ENCODE measurements at places on chromosomes 12 and 14.
A peak's percentile ranks its signal among the peaks of the same experiment; 100 is the strongest.

DNA sequence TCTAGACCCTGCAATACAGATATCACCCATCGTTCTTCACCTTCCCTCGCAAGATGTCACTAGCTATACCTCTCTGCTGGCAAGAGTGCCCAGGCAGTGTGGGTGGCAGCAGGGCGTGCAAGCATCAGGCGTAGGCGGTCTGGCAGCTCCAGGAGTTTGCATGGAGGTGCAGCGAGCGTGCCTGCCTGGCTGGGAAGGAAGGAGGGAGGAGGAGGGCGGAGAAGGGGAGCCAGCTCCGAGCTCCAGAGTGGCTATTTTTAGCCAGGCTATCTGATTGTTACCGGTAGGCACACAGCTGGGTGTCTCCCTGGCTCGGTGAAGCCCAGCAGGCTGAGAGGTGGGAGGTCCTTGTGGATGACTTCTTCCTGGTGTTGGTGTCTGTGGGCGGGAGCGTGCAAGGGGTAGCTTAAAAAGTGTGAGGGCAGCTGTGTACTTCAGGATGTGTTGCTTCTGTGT is 6.2 kb downstream of the FOXJ2 start:
- no peak for DNase-seq

- DNase-seq: no peak
Observed at GRCh38 chr14:101241807-101242278, 319.5 kb upstream of the DIO3 start.

GRCh38 chr12:18683327-18684013 is 54.3 kb downstream of the PLCZ1 start:
- no peak for DNase-seq

- no peak for DNase-seq
Observed at GRCh38 chr12:122513660-122514059, 12.9 kb upstream of the ZCCHC8 start.

DNA sequence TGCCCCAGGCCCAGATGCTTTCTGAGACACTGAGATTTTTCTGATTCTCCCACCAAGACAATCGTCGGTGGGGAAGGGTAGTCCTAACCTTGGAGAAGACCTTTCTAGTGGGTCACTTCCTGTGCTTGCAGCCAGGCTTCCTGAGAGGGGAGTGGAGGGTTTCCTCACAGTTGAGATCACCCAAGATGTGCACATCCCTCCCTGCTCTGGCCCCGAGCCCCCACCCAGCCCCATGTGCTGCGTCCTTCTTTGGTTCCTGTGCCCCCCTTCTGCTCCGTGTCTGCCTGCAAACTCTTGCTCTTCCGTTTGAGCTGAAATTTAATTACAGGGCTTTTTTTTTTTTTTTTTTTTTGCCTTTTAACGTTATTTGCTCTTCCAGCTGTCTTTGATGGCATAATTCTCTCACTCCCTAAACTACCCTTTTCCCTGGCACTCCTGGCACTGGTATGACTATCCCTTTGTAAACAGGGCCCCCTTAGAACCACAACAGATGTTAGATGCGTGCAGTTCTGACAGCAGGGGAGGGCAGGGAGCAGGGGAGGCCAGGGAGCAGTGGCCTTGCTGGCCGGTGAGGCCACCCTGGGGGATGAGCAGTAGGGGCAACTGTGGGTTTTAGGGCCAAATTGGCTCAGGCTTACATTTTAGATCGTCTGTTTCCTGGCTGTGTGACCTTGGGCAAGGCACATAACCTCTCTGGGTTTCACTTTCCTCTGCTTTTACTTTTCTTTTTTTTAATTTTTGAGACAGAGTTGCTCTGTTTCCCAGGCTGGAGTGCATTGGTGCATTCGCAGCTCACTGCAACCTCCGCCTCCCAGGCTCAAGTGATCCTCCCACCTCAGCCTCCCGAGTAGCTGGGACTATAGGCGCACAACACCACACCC is 144.5 kb downstream of the PHETA1 start:
- no peak for DNase-seq

- DNase-seq: no peak
Observed at GRCh38 chr12:101935890-101936746, 58.7 kb downstream of the DRAM1 start.

DNA sequence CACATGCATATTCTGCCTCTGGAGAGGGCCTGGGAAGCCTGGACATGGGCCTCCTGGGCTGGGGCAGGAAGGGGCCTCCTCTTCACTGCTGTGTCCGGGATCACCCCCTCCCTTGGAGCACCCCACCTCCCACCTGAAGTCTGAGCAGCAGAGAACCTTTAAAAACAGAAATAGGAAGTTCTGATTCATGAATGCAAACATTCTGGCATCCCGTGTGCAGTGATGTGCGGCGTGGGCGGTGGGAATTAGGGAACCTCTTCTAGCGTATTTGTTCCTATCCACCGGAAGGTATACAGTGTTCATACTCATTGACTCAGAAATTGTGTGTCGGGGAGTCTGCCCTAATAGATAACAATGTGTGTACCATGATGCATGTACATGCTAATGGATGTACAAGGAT is 46.2 kb downstream of the C14orf132 start:
- no peak for DNase-seq

DNA sequence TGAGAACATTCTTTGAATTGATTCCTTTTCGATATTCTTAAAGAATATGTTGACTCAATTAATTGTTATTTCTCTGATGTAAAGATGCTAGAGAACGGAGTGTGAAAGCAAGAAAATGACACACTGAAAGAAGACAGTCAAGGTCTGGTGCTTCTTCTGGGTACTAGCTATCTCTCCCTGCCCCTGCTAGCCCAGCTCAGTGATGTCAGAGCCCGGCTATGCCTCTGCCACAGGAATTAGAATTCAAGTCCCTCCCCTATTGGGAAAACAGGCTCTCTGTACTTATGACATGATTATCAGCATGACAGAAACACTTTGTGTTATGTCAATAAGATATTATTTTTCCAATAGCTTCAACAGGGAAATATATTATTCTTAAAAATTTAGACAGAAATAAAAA is 252.4 kb downstream of the KCNC2 start:
- DNase-seq: no peak

- DNase-seq: no peak
Observed at GRCh38 chr14:100223332-100224201, 15.4 kb upstream of the YY1 start.

DNA sequence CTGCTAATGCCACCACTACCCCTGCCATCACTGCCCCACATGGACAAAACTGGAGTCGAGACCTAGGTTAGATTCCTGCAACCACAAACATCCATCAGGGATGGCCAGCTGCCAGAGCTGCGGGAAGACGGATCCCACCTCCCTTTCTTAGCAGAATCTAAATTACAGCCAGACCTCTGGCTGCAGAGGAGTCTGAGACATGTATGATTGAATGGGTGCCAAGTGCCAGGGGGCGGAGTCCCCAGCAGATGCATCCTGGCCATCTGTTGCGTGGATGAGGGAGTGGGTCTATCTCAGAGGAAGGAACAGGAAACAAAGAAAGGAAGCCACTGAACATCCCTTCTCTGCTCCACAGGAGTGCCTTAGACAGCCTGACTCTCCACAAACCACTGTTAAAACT is 7.1 kb upstream of the OAS2 start:
- DNase-seq: no peak

DNA sequence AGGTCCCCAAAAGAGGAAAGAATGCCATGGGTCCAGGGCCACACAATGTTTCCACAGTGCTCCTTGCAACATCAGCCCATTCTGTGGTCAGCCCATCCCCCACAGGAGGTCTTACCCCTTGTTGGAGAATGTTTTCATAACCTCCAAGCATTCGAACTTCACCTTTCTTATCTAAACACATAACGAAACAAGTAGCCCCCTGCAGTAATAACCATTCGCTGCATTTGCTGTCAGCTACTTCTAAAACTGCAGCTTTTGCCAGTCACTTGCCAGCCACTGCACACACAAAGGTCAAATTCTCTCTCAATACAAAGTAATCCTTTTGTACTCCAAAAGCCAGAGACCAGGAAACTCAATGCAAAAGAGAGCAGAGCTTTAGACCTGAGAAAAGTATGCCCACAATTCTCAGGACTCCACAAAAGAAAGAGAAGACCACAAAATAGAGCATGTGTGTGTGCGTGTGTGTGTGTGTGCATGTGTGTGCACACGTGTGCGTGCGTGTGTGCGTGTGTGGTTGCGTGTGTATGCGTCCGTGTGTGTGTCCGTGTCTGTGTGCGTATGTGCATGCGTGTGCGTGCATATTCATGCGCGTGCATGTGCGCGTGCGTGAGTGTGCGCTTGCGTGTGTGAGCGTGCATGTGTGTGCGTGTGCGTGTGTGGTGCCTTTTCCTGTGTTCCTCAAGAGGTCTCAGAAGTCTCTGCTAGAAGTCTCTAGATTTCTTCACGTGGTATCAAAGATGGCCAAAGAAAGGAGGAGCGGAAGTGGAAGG is 31.7 kb upstream of the NINJ2 start:
- peak; percentile 61 for DNase-seq

- DNase-seq: peak; percentile 4
Observed at GRCh38 chr14:31926123-31926522, 151.0 kb upstream of the ARHGAP5 start.

DNA sequence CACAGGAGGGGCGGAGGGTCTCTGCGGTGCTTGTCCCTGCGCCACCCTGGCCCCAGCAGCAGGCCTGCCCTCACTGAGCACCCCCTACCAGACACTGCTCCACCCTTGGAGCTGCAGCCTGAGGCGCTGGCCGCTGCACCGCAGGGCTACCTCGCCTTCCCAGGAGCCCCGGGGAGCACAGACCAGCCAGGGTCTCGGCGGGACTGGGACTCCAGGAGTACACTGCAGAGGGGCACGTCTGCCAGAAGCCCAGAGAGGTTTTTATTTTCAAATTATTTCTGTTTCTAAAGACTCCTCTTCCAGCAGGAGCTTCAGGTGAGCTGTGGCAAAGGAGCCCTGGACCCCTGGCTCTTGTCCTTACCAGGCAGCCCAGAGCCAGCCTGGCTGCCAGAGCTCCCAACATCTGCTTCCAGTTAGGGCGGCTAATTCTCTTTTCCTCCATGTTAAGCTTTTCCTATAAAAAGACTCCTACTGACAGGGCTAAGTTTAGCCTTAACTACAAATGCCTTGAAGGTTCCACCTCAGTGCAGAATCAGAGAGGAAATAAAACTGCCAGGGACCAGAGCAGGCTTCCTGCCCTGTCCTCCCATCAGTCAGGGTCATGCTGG is 26.4 kb downstream of the DEGS2 start:
- DNase-seq: no peak

GRCh38 chr14:22796087-22796707 is 19.0 kb downstream of the SLC7A7 start:
- no peak for DNase-seq

- no peak for DNase-seq
Observed at GRCh38 chr14:81516986-81517797, 16.5 kb downstream of the SEL1L start.

GRCh38 chr12:43750814-43751213 is 7.8 kb downstream of the PUS7L start:
- DNase-seq: no peak

DNA sequence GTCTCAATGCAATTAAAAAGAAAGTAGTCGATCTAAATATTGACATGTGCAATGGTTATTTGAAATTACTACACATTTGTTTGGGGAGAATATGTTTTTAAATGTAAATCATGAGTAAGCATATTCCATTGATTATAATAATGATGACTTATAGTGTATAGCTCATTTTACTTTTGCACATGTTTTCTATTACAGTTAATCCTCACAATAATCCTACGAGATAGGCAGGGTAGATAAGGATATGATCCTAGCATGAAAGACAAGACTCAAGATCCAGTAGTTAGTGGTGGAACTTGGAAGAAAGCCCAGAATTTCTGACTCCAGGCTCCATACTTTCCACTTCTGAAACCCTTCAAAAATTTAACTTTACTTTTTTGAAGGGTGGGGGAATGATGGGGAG is 94.0 kb downstream of the NAV3 start:
- no peak for DNase-seq

- DNase-seq: peak; percentile 83
Observed at GRCh38 chr14:99035268-99035667, 236.7 kb downstream of the BCL11B start.

DNA sequence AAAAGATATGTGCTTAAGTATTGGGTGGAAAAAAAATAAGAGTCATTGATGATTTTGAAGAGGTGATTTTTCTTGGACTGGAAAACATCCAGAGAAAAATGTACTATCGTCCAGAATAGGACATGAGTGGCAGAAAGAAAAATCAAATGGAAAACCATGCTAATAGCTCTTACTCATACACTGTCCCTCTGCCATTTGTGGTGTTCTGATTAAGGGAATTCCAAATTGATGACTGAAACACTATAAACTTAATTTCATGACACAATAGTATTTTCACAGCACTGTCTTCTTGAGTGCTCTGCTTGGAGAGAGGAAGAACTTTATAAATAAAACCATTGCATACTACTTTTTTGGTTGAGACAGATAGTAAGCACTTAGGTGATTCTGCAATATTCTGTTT is 72.4 kb downstream of the USP15 start:
- no peak for DNase-seq

- DNase-seq: peak; percentile 93
Observed at GRCh38 chr14:77641534-77642341, 25.3 kb upstream of the SPTLC2 start.

DNA sequence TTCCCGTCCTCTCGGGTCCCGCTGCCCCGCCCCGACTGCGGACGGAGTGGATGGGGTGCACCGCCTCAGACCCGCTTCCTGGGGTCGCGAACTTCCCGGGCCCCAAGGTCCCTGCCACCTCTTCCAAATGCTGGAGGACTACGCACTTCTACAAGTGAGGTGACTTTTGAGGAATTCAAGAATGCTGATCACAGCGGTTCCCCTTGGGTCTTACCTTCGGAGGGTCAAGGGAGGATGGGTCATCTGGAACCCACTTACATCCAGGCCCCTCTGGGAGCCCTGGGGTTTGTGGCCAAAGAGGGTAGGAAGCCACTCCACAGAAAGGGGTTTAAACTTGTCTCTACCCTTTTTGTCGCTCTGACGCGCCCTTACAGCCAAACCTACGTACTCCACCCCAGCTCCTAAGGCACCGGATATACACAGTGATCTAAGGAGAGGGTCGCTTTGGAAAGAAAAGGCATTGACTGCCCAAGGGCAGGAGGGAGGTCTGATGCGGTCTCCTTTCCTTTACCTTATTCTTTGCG is 532 bp upstream of the PRKD1 start:
- DNase-seq: no peak

DNA sequence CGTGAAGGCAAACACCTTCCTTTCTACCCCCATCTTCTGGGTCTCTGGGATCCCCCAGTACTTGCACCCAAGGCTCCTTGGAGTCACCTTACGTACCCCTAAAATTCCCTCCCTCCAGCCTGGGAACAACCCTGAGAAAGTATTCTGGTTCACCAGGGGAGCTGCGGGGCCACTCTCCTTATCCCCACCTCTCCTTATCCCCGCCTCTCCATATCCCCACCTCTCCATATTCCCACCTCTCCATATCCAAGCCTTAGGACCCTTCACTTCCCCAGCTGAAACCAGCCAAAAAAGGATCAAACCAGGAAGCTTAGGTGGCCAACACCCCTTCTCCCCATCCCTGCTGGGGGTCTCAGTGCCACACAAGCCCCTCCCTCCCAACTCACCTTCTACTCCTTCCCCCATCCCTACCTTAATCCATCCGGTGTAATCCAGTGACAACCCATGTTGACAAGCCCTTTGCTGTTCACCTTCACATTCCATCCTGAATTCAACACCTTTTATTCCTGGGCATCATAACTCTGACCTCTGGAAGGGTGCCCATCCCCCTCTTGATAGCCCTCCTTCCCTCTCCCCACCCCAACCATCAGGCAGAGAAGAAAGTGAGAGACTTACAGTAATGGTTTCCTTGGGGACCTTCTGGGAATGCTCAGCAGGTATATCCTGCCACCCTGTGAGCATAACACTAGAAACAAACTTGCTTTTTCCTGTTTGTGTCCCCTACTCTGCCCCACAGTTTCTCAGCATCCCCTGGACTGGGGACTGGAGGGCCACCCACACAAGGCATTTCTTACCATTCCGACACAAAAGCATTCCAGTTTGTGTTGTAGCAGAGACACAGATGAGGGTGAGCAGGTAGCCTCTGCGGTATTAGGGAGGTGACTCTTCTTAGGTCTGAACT is 1.6 kb upstream of the MSI1 start:
- no peak for DNase-seq
